Activated T-cell treated with anti-CD3 and anti-CD28 coated beads for 24 hours (primary cell): ENCODE measurements at places on chromosomes 6 and 20.

- no peak for DNase-seq
Observed at GRCh38 chr20:43909720-43910119, 4.9 kb upstream of the TOX2 start.

GRCh38 chr6:7727086-7727945 is 1.4 kb downstream of the BMP6 start:
- no peak for DNase-seq

GRCh38 chr20:54189630-54190029 is 15.8 kb upstream of the CYP24A1 start:
- no peak for DNase-seq

DNA sequence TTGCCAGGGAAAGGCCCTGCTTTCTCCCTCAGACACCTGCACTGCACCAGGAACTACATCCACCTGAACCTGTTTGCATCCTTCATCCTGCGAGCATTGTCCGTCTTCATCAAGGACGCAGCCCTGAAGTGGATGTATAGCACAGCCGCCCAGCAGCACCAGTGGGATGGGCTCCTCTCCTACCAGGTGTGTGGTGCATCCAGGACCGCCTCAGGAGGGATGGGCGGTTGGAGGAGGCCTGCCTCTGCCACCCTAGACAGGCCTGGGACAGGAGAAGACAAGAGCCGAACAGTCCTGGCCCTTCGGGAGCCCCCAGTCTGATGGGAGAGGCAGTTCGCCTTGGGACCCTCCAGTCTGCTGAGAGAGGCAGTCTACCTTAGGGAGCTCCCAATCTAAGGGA is 24.2 kb downstream of the GLP1R start:
- DNase-seq, result no peak

DNA sequence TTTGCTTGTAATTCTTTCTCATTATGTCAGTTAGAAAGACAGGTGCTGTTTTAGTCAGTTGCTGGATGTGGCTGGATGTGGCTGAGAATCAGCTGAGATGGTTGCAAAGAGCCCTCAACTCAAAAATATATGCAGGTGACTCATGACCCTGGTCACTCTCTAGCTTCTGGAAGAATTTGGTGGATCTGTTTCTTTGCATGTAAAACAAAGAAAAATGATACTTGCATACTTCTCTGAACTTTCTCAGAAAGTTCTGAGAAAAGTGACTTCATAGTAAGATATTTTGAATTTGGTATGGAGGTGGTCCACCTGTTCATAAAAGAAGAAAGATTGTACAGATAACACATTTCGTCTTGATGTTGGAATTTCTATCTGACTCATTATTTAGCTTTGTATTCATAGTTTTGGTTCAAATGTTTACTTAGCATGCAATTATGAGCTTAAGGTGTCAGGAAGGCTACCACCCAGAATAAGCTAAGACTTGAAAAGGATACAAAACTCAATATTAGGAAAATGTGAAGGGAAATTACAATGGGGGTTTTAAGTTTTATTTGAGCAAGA is 163.2 kb upstream of the OLIG3 start:
- DNase-seq, result peak; percentile 18

DNA sequence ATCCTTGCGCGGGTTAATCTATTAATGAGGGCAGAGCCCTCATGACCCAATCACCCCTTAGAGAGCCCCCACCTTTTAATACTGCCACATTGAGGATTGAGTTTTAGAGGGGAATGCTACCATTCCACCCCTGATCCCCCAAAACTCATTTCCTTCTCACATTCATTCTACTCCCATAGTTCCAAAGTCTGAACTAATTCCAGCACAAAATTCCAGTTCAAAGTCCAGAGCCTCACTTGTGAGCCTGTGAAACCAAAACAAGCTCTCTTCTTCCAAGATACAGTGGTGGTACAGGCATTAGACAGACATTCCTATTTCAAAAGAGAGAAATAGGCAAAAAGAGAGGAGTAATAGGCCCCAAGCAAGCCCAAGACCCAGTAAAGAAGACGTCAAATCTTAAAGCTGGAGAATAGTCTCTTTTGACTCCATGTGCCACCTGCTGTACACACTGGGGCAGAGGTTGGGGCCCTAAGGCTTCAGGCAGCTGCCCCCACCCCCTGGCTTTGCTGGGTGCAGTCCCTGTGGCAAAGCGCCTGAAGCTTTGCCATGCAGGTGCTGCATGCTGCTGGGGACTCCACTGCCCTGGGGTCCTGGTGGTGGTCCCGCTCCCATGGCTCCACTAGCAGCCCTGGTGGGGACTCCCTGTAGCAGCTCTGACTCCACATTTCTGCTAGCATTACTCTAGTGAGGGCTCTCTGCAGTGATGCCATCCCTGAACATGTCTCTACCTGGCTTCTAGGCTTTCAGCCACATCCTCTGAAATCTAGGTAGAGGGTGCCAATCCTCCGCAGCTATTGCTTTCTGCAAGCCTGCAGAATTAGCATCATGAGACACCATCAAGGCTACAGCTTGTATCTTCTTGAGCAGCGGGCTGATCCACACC is 41.3 kb downstream of the RSPH3 start:
- DNase-seq, result no peak

DNA sequence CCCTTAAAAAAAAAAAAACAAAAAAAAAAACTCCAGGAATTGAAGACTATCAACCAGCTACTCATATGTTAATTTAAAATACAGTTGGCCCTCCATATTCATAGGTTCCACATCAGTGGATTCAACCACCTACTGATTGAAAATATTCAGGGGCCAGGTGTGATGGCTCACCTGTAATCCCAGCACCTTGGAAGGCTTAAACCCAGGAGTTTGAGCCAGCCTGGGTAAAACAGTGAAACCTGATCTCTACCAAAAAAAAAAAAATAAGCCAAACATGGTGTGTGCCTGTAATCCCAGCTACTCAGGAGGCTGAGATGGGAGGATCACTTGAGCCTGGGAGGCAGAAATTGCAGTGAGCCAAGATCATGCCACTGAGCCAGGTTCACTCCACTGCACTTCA is 72.4 kb upstream of the SMIM8 start:
- no peak for DNase-seq

GRCh38 chr20:48597521-48598302 is 230.1 kb downstream of the PREX1 start:
- no peak for DNase-seq

DNA sequence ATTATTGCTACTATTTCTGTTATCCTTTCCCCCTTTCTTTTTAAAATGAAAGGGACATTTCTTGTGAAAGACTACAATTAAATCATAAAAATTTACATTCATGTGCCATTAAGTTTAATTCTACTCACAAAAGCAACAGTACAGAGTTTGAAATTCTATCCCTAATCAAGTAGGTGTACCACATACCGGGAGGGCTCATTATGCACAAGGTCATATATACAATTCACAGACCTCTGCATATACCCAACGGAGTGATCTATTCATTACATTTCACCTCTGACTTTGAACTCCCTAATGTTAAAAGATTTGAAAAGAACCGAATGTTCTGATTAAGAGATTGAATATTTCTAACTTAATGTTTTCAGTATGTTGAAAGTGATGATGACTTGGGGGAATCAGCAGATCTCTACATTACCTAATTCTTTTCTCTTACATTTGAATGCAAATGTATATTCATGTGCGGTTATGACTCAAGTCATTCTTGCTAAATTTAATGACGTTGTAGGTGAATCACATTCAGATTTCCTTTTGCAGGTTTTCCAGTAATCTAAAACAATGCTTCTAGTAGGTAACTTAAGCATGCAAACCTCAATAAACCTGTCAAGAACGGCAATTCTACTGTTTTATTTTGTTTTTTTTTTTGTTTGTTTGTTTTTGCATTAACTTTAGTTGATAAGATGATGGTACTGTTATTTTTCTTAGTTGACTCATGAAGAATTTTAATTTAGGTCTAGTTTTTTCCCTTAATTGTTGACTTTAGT is 7.3 kb downstream of the EYA4 start:
- no peak for DNase-seq

DNA sequence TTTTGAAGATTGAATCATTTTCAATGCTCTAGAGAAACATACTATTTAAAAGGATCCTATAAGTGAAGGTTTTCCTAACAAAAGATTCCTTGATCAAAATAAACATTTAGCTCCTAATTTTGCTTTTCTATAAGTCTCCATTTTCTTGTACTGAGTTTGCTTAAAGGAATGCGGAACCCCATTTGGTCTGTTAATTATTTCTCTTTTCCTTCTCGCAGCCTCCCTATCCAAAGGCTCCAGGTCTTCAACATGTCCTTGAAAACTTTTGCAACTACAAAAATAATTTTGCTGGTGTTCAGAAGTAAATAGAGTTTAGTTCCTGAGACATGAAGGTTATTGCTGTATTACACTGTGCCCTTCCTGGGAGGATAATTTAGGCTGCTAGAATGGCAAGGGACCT is 8.3 kb upstream of the NPEPL1 start:
- DNase-seq, result no peak

DNA sequence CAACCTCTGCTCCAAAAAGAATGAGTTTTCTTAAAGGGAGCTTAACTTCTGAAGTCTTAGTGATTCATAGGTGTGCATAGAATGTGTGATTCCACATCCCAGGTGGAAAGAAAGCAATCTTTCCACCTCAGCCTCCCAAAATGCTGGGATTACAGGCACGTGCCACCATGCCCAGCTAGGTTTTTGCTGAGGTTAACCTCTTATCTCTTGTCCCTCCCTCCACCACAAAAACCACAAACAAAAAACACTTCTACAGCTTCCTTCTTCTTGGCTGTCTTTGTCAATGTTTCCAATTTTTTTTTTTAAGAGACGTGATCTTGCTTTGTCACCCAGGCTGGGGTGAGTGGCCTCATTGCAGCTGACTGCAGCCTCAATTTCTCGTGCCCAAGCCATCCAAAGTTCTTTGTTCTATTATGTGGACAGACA is 8.1 kb upstream of the CSE1L start:
- peak; percentile 2 for DNase-seq

DNA sequence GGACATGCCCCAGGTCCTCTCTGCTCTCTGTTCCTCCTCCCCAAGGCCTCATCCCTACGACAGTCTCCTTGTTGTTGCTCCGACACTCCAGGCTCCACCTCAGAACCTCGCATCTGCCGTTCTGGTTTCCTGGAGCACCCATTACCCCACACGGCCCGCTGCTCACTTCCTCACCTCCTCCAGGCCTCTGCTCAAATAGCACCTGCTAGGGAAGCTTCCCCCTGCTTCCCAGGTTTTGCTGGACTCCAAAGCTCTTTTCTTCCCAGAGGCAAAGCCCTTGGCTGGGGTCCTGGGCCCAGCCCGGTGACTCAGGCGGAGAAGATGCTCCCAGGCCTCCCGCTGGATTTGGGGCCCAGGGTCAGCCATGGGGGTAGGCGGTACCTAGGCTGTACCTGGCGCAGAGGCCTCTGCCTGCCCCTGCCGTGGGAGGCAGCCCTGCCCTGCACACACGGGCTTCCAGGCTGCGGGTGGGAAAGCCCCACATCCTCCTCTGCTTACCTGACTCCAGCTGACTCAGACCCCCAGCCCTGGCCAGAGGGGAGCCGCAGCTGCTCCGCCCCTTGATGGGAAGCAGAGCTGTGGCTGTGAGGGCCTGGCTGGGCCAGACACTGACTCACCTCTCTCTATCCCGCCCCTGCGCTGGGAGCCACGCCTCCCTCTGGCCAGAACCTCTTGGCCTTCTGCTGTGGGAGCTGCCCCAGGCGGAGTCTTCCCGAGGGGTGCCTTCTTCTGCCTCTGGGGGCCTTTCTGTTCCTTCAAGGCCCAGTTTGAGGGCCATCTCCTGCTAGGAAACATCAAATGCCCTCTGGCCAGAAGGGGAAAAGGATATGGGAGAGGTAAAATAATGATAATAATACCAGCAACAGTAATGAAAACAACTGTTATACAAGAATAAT is 130.5 kb downstream of the CEBPB start:
- DNase-seq, result no peak
